ENCODE measurements at places on chromosomes 1 and 21.

GRCh38 chr1:69911301-69911801 lies 294.0 kb downstream of the LRRC40 start:
- no peak for DNase-seq

- DNase-seq = no peak
These were observed 2.0 kb downstream of the KRTAP12-2 start for GRCh38 chr21:44664691-44665090.

DNA sequence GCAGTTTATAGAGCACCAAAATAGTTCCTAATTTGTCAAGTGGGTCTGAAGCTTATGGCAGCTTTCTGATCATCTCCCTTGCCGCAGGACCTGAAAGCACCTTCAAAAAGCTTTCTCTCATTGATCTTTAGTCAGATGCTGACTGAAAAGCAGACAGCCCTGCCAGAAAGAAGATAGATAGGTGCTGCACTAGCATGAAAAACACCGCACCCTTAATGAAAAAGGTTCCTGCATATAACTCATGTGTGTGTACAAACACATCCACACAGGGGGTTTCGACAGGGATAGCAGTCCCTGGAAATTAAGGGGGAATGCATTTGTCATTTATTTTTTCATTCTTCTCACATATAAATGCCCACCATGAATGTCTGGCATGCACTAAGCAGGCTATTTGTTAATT lies 361.7 kb upstream of the SNX7 start:
- no peak for DNase-seq

DNA sequence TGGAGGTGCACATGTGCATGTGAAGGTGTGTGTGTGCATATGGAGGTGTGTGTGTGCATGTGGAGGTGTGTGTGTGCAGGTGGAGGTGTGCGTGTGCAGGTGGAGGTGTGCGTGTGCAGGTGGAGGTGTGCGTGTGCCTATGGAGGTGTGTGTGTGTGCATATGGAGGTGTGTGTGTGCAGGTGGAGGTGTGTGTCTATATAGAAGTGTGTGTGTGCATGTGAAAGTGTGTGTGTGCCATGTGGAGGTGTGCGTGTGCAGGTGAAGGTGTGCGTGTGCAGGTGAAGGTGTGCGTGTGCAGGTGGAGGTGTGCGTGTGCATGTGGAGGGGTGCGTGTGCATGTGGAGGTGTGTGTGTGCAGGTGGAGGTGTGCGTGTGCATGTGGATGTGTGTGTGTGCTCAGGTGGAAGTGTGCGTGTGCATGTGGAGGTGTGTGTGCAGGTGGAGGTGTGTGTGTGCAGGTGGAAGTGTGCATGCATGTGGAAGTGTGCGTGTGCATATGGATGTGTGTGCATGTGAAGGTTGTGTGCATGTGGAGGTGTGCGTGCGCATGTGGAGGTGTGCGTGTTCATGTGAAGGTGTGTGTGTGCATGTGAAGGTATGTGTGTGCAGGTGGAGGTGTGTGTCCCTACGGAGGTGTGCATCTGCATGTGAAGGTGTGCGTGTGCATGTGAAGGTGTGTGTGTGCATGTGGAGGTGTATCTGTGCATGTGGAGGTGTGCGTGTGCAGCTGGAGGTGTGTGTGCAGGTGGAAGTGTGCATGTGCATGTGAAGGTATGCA lies 13.5 kb downstream of the C1orf74 start:
- no peak for DNase-seq

- DNase-seq = peak; percentile 18
These were observed 34.4 kb downstream of the C21orf91 start for GRCh38 chr21:17784604-17785402.

DNA sequence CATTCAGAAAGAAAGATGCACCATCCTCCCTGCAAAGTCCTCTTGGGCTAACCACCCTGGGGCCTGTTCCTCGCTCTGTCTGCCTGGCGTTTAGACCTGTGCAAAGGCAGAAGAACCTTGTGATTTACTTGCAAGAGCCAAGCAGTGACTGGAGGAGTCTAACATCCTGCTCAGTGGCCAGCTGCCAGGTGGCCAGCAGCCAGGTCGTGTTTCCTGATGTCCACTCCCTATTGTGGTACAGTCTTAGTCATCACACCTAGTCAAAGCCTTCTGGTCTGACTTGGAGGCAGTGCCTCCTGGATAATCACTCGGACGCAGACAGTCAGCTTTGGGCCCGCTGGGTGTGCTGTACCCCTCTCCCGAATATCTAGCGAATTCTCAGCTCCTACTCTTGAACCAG lies 118.1 kb downstream of the PGBD5 start:
- no peak for DNase-seq

GRCh38 chr1:3275471-3276340 lies 178.8 kb upstream of the ARHGEF16 start:
- DNase-seq = no peak

DNA sequence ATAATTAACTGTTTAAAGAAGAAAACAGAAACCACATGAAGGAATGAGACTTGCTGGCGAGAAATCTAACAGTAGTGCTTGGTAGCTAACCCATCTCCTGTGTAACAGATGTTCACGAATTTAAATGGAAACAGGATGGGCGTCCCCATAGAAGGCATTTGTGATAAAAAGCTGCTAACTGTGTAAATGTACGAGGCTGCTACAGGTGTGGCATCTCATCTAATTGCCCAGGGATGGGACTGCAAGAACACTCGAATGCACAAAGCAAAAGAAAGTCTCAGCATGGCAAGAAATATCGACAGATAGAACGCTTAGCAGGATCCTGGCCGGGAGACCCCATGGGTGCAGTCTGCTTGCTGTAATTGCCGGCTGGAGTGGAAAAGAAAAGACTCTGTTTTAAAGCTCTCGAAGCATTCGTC lies 112.7 kb downstream of the RUNX1 start:
- DNase-seq = no peak

- no peak for DNase-seq
These were observed 150.8 kb downstream of the TGFB2 start for GRCh38 chr1:218495931-218496330.

- no peak for DNase-seq
These were observed 175.7 kb downstream of the GPR52 start for GRCh38 chr1:174623324-174624035.

DNA sequence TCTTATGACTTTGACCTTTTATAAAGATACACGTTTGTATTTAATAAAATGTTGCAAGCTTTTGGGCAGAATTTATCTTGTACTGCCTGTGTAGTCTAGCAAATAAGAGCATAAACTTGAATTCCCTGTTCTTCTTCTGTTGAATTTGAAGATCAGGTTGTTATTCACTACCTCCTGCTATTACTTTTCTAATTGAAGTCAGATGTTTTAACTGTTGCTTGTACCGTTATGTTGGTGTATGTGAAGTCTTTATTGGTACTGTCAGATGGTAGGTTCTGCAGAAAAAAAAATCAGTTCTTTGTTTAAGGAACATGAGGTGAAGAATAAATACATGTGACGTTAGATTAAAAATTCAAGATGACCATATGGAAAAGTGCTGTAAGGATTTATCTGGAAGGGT lies 69.1 kb downstream of the DYRK1A start:
- no peak for DNase-seq

GRCh38 chr1:205144751-205145150 lies 23.0 kb upstream of the RBBP5 start:
- no peak for DNase-seq

DNA sequence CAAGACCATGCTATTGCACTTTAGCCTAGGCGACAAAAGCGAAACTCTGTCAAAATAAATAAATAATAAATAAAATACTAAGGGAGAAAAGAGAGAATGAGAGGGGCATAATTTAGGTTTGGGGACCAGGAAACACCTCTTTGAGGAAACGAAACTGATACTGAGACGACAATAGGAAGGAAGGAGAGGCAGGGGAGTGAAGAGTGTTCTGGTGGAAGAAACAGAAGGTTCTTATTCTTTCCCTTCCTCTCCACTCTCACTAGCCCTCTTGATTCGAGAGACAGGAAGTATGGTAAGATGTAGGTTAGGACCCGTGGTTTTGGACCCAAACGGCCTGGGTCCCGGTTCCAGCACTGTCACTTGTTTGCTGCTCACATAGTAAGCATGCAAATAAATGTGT lies 1.6 kb upstream of the NKAIN1 start:
- DNase-seq = no peak

DNA sequence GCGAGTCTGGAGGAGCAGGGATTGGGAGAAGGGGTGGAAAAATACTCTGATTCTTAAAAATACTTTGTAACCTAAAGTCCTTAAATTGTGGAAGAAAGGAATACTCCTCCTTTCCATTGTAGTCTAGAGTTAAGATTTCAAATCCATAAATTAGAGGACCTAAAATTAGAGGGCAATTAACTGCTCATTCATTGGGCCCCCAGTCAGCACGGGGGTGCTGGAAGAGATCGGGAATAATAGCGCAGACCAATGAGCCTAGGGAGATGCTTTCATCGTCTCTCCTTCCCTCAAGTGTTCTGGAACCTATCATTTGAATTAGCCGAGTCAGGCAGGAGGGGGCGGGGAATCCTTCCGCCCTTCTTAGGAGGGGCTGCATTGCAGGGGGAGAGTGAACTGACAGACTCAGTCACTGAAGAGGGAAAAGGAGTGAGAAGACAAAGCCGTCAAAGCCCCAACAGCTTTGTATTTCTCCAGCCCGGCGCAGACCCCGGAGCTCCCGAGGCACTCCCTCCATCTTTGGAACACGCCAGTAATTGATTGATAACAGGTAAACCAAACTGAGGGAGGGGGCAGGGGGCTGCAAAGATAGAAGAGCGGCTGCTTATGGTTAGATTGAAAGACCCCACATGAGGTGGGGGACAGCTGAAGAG lies at the start of gene MLLT11:
Gene MLLT11, plus strand, starts transcription at position 391 of the 650 bp plus-strand sequence. CDS start 6,828 bp downstream, outside the sequence.
- no peak for DNase-seq

DNA sequence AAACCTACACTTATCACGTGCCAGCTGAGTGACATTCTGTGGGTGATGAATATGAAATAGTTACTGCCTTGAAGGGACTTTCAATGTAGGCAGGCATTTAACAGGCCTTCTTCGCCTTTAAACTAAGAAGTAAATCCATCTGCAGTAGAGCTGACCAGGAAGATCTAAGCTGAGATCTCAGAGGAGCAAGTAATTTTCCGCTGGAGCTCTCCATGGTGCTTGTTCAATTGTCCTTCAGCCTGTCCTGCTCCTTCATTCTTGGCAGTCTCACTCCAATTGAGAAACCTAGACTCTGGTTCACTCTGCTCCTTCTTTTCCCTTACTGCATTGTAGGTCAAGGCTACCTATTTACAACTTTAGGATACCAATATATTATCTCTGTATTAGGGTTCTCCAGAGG lies 183.5 kb downstream of the HMCN1 start:
- no peak for DNase-seq

All from activated T-cell treated with anti-CD3 and anti-CD28 coated beads, Interleukin-2, amount 50 U/mL, for 4 hours (primary cell).